ENCODE measurements at places on chromosomes 3 and 15.

GRCh38 chr3:5463991-5464390 is 276.5 kb downstream of the EDEM1 start:
- DNase-seq = no peak

- no peak for DNase-seq
Observed at GRCh38 chr15:35888815-35889214, 342.9 kb upstream of the DPH6 start.

- no peak for DNase-seq
Observed at GRCh38 chr3:5221701-5222100, 34.2 kb downstream of the EDEM1 start.

DNA sequence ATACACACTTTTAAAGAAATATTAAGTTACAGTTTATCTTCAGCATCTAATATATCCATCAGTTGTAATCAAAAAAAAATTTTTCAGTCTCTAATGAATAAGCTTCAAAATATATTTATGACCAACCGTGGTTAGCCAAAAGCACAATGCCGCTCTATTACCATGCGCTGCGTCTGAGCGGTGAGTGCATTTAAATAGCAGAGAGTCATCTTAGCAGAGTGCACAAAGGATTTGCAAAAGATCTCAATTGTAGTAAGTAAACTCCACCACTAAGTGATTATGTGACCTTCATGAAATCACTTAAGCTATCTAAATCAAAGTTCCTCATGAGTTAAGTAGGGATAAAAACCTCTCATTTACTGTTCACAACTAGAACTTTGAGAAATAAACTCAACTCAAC is 4.9 kb downstream of the TP63 start:
- no peak for DNase-seq

DNA sequence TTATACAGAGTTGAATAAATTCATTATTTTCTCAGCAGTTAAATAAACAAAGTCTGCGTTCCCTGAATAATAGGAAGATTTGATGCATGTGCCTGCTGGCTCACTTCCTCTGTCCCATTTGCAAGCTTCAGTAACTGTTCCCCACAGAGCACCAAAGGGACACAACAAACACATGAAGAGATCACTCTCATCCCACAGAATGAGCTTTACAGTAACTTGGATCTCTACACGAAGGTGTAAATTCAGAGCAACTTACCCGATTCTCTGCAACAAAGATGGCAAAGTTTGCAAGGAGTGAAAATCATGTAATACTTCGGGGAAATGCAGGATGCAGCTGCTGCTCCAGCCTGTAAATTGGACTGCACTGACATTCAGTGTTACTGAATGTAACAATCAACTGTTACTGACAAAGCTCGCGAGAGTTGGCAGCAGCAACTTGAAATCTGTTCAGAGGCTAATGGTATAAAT is at the start of gene BCHE:
BCHE (minus strand) TSS at position 366 of the 468 bp plus-strand sequence. CDS start 6,390 bp downstream, outside the sequence.
- DNase-seq = no peak
